ENCODE measurements at places on chromosomes 7 and 10. TPM values are rescaled to one million over a fixed set of nuclear protein-coding genes. Genes with fewer than 3 reads are reported as not detected.

GRCh38 chr7:29033584-29033983 is 75.5 kb upstream of the TRIL start:
- DNase-seq, result no peak

- DNase-seq, result no peak
These were observed 13.8 kb upstream of the STOX1 start for GRCh38 chr10:68813559-68813958.

Gene MAT1A
- 0.75 TPM for total RNA-seq

Gene KCNIP2
- 5.7 TPM for total RNA-seq

Gene OPALIN
- not detected for total RNA-seq

DNA sequence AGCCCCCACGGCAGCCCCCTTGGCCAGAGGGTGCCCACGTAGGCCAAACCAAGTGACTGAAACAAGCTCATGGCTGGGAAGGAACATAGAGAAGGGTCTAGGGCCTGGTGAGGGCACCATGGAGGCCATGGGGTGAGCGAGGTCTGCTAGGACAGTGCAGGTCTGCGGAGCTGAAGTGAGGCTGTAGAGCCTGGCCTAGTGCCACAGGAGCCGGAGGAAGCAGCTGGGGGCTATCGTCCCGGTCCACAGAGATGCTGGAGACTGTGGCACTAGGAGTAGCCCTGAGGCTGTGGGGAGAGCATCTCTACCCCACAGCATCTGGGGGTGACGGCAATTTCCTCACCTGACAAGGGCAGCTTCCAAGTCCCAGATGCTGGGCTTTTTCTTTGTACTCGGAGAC is 150.3 kb downstream of the ZNF22 start:
- no peak for DNase-seq

- DNase-seq, result no peak
These were observed 27.7 kb upstream of the TM9SF3 start for GRCh38 chr10:96614515-96614914.

GRCh38 chr10:20004087-20004523 is 187.9 kb downstream of the PLXDC2 start:
- DNase-seq, result no peak

DNA sequence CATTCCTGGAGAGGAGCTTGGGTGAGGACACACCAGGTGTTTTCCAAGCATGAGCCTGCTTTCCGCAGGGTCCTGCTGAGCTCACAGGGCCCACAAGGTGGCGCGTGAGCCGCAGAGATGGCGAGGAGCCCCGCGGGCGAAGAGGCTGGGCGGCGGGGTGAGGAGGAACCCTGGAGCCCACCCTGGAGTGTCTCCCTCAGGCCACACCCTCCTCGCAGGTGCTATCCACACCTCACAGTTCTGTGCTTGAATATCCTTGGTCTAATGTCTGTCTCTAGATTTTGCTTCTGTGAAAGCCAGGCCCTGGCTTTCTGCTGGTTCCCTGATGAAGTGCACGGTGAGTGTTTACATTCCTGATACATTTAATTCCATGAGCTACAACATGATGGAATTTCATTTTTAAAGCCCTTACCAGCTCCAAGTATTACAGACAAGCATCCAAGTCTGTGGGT is 433.6 kb downstream of the ACTR3B start:
- DNase-seq, result no peak

DNA sequence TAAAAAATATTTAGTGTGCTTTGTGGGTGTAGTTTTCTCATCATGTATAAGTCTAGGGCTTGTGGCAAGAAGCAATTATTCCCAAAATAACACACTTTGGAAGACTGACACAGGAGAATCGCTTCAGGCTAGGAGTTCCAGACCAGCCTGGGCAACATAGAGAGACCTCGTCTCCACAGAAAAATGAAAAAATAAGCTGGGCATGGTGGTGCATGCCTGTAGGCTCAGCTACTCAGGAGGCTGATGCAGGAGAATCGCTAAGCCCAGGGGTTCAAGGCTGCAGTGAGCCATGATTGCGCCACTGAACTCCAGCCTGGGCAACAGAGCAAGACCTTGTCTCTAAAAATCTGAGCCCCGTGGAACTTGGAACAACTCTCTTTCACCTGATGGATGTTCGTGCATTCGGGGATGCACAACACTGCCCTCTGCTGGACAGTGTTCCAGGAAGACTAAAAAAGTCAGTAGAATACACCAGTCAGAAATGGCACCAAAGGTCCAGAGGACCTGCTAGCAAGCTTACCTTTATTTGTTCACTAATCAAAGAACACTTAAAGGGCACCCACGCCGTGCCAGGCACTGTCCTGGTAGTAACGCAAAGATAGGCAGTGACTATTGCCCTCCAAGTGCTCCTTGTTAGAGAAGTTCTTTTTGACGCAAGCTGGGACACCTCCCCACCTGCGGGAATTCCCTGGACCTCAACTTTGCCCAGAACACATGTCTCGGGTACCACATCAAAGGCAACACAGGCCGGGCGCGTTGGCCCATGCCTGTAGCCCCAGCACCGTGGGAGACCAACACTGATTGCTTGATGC is 81.9 kb upstream of the CALN1 start:
- DNase-seq, result peak; percentile 56

- no peak for DNase-seq
These were observed 155.1 kb upstream of the ETV1 start for GRCh38 chr7:14144538-14144937.

DNA sequence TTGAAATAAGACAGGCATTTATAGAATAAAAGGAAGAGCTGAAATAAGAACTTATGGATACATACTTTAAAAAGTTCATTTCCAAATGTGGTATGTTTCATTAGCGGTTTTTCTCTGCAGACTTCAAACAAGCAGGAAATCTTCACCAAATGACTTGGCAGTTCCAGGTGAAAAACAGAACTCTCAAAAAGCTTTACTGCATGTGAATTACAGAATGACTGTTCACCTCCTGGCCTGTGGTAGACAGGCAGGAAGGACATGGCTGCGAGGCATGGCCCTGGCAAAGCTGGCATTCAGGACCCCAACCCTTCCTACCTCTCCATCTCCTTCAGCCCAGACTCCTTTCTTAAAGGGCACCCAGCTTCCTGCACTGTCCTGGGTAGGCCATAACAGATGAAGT is 21.2 kb upstream of the ENO4 start:
- DNase-seq, result no peak

GRCh38 chr10:24858288-24859270 is 93.8 kb downstream of the PRTFDC1 start:
- no peak for DNase-seq

DNA sequence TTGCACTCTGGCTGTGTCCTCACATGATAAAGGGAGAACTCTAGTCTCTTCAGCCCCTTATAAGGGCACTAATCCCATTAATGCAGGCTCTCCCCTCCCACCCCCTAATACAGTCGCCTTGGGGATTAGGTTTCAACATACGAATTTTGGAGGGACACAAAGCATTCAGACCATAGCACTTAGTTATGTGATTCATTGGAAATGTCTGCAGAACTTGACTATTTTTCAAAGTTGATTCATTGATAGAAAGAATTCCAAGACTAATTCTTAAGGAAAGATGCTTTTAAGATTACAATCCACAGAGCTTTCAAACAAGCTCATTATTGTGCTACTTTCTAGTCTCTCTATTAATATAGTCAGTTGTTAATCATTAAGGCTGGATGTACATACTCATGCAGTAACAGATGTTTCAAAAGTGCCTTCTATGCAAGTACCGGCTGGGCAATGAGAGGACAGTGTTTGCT is 85.3 kb upstream of the RPA3 start:
- no peak for DNase-seq

GRCh38 chr10:22017283-22018020 is 13.9 kb upstream of the DNAJC1 start:
- DNase-seq, result no peak

DNA sequence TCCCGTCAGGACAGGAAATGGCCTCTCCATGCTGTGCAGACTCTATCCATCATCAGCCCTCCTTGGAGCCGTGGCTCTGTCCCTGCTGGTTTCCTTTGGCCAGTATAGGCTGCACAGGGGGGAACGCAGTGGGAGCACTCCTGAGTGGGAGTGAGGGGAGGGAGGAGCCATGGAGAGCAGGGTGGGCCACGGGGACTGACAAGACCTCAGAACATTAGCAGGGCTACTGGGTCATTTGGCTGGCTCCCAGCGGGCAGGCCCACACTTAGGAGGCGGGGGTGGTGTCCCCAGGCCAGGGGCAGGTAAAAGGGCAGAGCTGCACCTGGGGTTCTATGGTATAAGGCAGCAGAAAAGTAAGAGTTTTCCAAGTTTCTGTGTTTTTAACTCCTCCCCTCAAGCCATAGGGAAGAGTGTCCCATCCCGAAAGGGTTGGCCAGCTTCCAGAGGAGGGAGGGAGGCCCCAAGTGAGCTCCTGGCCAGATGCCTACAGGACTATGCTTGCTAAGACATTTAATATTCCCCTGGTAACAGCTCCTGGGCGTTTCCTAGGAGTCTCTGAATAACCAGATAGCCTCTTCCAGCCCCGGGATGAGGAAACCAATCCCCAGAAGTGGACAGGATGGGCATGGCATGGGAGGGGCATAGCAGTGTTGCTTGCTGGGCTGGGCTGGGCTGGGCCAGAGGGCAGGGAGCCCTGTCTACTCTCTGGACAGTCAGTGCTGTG is 5.5 kb upstream of the OPN4 start:
- DNase-seq, result peak; percentile 80

Gene GNG11
- total RNA-seq, result 9.1 TPM

GRCh38 chr7:117600911-117601310 is 121.1 kb downstream of the CFTR start:
- DNase-seq, result no peak

GRCh38 chr7:51068401-51068800 is 248.2 kb downstream of the COBL start:
- DNase-seq, result no peak
